ENCODE measurements at places on chromosomes 11 and 22.

DNA sequence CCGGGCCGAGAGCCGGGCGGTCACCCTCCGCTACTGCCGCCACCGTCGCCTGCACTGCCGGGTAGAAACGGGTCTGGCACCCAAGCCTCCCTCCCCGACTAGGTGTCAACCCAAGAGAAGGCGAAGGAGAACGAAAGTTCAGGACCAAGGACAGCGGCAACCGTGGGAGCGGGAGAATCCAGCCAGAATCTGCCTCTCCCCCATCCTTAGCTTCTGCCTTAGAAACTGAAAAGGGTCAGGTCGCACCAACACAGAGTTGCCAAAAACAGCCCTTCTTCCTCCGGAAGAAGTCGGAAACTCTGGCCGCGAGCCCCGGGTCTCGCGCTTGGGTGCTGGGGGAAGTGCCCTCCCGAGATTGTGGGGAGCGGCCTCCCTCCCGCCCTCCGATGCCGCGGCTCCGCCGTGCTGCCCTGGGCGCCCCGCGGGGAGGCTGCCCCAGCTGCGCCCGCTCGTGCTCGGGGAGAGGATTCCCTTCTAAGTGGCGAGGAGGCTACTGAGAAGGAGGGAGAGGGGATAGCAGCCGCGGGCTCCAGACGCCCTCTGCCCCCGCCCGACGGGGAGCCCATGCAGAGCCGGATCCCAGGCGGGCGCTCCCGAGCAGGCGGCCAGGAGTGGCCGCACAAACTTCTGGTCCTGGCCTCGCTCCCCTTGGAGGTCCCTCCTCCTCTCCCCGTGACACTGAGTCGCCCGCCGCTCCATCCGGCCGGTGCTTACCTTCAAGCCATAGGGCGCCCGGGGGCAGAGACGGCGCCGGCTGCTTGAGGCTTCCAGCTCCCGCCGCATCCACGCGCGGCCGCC is 637 bp downstream of the DRD2 start:
- DNase-seq, result peak; percentile 62

DNA sequence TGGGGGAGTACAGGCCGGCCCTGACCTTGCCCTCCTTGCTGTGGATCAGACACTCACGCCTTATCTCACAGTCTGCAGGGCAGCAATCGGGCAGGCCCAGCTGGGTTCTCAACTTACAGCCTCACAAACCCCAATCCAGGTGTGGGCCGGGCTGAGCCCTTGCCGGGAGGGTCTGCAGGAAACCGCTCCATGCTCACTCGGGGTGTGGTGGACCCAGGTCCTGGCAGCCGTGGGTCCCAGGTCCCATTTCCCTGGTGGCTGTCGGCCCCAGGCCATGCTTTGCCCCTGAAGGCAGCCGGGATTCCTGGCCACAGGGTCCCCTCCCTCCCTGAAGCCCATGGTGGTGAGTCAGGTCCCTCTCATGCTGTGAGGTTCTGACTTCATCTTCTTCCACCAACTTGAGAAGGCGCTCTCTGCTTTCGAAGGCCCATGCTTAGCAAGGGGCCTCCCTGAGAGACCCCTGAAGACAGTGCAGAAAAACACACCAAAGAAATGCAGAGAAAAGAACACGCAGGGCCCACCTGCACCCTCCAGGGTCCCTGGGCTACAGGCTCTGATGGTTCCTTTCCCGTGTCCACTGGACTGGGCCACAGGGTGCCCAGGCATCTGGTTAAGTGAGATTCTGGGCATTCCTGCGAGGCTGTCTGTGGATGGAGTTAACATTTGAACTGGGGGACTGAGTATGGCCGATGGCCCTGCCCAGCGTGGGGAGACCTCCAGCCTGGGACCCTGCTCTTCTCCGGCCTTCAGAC is 588.2 kb downstream of the BRD1 start:
- DNase-seq, result no peak

DNA sequence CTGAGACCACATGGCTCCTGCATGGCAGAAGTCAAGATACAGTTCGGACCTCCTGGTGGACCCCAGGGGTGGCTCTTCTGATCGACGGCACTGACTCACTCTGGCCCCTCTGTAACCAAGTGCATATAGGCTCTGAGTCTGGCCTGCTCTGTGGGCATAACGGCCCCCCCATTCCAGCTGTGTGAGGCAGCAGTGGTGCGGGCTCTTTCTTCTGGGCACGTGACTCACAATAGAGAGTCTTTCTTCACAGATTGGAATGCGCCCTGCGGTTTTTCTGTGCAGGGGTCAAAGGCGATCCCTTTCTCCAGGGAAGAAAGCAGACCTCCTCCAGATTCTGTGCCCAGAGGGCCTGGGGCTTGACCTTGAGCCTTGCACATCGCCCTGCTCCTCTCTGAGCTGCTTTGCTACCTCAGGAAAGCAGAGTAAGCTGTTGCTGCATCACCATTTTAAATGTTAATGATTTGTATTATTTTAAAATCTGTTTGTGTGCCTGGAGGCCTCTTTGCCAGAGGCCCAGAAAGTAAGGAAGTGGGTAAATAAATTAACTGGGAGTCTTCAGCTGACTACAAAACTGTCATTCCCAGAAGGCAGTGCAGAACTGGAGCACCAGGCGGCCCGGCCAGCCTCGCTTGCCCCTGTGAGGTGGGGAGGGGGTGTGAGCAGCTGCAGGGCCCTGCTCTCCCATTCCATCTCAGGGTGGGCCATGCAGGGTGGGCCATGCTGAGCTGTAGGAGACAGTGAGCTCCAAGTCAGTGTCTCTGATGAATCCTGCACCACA is 199.0 kb downstream of the GRIK4 start:
- peak; percentile 68 for DNase-seq

DNA sequence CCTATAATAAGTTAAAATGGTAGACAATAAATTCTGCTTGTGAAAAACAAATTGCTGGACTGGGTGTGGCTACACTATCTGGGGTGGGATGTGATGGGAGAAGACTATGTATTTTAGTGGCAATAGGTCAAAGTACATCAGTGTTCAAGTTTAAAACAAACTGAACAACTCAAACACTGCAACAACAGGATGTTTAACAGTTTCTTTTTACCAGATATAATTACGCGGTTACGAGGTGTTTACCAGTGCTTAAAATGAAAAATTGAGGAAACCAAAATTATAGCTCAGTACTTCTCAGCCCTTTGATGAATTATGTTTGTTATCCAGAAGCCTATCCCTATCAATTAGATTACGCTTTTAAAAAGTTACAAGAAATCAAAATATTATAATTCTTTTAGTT is 3.2 kb downstream of the PRDM10 start:
- no peak for DNase-seq

GRCh38 chr11:24688981-24689380 is 192.1 kb downstream of the LUZP2 start:
- DNase-seq, result no peak

DNA sequence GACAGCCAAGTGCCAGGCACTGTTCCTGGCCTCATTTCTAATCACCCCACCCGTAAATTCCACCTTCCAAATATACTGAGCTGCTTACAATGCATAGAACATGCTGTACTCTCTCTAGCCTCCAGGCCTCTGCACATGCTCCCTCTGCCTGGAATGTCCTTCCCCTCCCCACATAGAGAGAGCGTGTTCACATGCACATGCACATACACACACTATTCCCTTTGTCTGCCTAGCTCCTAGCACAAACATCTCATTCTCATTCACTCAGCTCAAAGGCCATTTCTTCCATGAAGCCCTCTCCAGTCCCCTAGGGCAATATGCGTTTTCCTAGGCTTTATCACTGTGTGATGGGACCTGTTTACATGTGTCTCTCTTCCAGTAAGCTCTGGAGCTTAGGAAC is 144.6 kb downstream of the WT1 start:
- peak; percentile 65 for DNase-seq

DNA sequence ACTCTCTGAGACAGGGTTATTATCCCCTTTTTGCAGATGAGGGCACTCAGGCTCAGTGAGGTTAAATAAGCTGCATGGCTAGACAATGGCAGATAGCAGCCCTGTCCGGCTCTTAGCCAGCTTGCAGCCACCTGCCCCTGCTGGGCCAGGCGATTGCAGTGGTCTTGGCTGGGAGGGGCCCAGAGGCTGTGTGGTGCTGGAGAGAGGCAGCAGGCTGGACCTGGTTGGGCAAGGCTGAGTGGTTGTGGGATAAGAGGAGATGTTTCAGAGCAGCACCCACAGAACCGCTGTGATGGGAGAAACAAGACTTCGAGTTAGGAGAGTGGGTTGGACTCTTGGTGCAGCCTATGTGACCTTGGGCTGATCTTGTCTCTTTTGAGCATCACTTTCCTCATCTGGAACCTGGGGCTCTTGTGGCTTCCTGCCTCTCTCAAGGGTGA is 25.5 kb downstream of the PTPRJ start:
- no peak for DNase-seq

DNA sequence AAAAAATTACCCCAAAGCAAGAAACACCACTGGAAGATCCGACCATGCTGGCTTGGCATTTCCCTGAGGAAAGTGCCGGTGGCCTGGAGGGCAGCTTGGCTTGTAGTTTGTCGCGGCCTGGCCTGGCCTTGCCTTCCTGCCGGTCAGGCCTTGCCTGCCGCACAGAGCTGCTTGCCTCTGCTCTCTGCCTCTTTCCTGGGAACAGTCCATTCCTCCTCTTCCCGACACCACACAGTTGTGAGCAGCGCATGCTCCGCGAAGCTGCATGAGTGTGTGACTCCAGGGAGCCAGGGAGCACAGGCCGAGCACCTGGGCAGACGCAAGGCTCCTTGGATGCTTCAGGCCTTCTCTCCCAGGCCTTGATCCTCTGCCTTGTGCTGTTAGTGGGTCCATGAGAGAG is 19.8 kb downstream of the CTTN start:
- DNase-seq, result no peak

- DNase-seq, result peak; percentile 1
Observed at GRCh38 chr11:128208329-128209137, 378.8 kb downstream of the ETS1 start.

DNA sequence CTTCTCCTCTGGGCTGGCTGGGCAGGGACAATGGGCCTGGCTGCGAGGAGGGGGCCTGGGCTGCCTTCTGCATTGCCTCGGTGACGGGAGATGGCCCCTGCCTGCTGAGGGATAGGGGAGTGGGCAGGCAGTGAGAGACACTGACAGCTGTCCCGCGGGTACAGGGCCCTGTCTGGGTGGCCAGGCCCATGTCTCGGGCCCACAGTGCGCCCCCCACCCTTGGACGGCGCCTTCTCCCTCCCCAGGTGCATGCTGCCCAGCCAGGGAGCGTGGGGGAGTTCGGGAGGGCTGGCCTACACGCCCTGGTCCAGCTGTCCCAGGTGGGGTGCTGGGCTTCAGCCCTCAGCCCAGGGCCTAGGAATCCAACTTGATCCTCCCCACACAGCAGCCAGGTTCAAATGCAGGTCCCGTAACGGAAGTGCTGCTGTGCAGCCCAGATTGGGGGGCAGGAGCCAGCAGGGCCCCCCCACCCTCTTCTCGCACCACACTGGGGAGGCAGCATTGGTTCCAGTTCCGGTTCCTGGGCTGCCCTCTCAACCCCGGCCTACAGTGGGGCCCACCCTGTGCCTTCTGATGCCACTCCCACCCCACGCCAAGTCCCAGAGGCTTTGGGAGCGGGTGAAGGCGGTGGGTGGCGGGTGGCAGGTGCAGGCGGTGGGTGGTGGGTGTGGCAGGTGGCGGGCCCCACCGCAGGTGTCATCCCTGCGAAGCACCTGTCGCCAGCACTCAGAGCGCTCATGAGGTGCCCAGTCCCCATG is 7.3 kb upstream of the TSSC4 start:
- DNase-seq, result no peak

DNA sequence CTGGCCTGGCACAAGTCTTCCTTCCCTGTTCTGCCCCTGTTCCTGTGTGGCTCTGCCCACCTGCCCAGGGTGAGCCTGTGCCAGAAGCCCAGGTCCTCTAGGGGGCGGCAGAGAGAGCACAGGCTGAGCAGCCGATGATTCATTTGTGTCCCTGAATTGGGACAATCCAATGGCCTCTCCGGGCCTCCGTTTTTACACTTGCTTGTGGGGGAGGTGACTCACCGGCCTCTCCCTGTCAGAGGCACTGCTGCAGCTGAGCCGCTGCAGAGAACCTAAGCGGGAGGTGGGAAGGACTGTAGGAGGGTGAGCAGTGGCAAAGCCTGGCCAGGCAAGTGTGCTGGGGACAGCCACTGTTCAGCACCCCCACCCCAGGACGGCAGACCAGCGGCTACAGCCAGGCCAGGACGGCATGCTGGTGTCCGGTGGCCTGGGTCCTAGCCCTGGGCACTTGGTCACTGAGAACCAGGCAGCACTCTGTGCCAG is 65.2 kb upstream of the LMO1 start:
- DNase-seq, result peak; percentile 45

GRCh38 chr11:114912826-114913225 is 234.5 kb downstream of the NXPE2 start:
- DNase-seq, result no peak

GRCh38 chr11:45603946-45604682 is 61.3 kb downstream of the CHST1 start:
- no peak for DNase-seq

DNA sequence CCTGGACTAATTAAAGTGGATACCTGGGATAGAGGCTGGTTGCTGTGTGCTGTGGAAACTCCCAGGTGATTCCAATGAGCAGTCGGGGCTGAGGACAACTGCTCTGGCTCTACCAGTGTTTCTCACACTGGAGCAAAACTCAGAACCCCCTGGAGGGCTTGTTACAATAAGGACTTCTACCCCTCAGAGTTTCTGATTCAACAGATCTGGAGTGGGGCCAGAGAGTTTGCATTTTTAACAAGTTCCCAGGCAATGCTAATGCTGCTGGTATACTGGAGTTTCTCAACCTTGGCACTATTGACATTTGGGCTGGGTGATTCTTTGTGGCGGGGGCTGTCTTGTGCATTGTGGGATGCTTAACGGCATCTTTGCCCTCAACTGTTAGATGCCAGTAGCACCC is 353.7 kb downstream of the MIAT start:
- no peak for DNase-seq

DNA sequence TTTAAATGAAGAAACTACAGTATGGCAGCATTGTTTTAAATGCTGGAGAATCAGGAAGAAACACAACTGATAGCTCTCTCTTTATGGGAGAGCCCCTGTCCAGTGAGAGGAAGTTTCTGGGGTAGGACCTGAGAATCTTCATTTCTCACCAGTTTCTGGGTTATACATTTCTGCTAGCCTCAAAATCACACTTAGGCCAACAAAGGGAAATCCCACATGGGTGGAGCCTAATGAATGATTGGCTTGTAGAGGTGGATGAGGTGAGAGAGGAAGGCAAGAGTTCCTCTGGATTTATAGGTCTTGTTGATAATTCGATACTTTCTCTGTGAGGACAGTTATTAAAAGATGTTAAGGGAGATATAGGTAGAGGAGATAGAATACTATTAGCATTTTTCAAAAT is 1397.3 kb upstream of the TENM4 start:
- DNase-seq, result no peak

- DNase-seq, result no peak
Observed at GRCh38 chr11:132895340-132895739, 637.0 kb downstream of the OPCML start.

DNA sequence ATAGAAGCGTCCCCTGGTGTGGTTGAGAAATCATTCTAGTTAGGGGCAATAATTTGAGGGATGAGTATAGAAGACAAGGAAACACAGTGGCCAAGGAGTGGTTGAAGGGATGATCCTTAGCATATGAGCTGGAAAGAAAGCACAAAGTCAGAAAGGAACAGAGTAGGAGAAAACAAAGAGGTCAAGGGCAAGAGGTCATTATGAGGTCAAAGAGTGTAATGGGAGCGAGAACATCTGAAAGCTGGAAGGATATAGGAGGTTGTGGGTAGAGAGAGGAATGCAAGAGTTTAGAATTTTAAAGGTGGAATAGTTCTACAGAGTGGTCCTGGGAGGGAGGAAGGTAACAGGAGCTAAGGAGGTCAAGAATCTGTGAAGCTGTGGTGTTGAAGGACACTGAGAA is 2.0 kb downstream of the DCHS1 start:
- DNase-seq, result no peak

GRCh38 chr11:19251577-19251976 is 10.8 kb upstream of the E2F8 start:
- DNase-seq, result no peak

GRCh38 chr22:30878516-30879414 is 89.8 kb downstream of the MORC2 start:
- no peak for DNase-seq

Measured in putamen (tissue), 1 donor.